ENCODE measurements at places on chromosomes 12 and 14.

GRCh38 chr12:94817695-94818075 lies 167.3 kb upstream of the TMCC3 start:
- no peak for DNase-seq

- DNase-seq = no peak
Observed at GRCh38 chr14:76784266-76784874, 23.1 kb downstream of the VASH1 start.

DNA sequence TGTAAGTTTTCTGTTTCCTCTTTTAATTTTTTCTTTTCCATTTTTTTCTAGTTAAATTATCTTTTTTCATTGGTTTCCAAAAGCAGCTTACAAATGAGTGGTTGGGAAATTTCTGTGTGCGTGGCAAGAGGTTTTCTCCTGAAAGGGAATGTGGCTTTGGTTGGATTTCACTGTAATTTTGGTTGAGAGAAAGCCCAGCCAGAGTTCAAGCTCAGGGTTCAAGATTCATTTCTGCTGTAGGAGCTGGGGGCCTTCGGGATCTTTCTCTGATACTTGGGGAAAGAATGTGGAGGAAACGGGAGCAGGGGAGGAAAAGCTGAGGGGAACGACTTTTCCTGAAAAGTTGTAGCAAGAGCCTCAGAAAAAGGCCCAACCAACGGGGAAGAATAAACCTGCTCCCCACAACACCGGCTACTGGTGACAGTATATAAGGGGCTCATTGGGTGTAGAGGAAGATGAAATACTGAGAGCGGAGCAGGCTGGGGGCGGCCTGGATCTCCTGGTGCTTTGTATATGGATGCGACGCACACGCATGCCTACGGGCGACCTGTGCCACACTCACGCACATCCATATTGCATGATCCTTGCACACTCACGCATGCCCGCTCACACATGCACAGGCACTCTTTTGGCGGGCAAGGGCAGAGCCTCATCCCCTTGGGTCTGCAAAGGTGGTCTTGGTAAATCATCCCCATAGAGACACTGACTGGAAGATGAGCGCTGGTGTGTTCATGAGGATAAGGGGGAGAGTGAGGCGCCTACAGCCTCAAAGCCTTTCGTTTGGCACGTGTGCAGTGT lies 1.9 kb downstream of the HOXC10 start:
- no peak for DNase-seq

DNA sequence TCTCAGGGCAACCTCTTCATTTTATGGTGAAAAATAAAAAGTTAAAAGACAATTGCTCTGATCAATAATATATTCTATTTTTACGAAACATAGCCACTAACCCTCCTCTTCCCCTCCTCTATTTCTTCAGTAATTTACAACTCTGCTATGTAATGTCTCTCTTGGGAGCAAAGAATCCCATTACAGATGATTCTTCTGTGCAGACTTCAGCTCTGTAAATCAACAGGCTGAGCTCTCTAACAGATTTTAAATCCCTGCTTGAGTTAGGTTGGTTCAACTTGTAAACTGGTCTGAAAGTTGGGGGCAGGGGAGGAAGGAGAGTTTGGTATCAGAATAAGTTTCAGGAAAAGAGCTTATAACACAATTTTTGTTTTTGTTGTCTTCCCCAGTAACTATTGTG lies 151.0 kb downstream of the SLC25A21 start:
- DNase-seq = no peak

GRCh38 chr12:52351196-52352059 lies 15.9 kb downstream of the KRT85 start:
- DNase-seq = no peak

DNA sequence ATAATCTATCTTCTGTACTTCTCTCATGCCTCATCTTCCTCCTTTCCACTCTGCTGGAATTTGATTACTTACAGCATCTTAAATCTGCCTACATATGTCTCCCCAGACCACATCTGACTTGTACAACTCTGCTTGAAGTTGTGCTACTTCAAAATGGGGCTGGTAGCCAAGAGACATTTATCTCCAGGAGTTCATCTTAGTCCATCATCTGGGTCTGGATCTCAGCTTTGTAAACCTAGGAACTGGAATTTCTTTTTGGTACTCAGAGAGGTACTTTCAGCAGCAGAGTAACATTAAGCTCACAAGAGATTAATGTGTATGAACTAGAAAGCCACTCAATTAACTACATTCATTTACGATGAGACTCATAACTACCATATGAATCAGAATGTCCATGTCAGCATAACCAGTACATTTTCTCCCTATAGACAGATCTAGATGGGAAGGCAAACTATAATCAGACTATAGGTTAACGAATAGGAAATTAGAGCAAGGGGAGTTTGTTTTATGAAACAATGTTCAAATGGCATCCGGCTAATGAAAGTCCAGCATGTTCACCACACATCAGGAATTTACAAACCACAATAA lies 178.8 kb downstream of the CEP128 start:
- no peak for DNase-seq

GRCh38 chr12:54060975-54061778 lies 7.5 kb downstream of the HOXC4 start:
- DNase-seq = no peak

DNA sequence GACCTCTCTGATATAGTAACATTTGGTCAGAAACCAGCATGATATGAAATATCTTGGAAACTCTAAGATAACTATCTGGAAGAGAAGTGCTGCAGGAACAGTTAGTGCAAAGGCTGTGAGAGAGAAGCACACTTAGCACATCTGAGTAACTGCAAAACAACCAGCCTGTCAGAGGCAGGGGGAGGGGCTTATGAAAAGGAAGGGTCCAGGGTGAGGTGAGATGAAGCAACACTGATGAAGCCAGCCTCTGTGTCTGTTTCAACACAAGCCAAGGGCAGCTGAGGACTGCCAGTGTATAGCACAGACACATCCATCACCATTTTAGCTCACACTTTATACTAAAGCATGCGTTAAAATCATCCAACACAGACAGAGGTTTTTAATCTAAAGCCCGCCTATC lies 37.4 kb upstream of the OVCH1 start:
- peak; percentile 5 for DNase-seq

DNA sequence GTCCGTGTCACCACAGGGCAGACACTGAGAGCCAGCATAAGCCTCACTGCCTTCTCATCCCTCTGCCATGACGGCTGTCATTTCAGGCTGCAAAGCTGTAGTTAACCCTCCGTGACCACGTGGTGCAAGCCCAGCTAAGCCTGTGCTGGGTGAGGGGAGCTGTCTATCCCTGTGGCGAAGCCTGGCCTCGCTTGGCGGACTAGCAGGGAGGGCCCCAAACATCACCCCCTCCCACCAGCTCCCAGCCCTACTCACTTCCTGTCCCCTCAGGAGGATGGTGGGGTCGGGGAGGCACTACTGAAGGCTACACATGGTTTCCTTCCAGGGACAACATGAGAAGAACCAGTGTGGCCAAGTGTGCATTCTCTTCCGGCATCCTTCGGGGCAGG lies 88.2 kb downstream of the CHGA start:
- no peak for DNase-seq

- DNase-seq = peak; percentile 41
Observed at GRCh38 chr12:120741476-120742421, 16.1 kb downstream of the ACADS start.

GRCh38 chr14:92956961-92957360 lies 34.0 kb downstream of the CHGA start:
- DNase-seq = no peak

DNA sequence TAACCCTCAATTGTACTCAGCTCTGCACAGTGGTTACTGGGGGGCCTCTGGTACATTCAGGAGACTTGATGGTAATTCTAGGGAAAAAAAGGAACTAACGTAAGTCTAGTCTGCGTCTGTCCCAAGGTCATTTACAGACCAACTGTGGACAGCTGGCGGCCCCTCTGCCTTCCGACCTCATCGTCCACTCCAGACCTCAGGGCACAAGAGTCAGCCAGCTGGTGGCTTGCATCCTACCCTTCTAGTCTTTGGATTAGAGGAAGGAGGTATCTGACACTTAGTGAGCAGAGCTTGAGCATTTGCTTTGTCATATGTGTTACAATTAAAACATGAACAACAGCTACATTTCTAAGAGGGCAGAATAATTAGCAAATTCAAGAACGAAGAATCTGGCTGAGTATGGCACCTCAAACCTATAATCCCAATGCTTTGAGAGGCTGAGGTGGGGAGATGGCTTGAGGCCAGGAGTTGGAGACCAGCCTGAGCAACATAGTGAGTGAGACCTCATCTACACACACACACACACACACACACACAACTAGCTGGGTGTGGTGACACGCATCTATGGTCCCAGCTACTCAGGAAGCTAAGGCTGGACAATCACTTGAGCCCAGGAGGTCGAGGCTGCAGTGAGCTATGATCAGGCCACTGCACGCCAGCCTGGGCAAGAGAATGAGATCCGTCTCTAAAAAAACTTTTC lies 36.5 kb downstream of the SSH1 start:
- DNase-seq = no peak

DNA sequence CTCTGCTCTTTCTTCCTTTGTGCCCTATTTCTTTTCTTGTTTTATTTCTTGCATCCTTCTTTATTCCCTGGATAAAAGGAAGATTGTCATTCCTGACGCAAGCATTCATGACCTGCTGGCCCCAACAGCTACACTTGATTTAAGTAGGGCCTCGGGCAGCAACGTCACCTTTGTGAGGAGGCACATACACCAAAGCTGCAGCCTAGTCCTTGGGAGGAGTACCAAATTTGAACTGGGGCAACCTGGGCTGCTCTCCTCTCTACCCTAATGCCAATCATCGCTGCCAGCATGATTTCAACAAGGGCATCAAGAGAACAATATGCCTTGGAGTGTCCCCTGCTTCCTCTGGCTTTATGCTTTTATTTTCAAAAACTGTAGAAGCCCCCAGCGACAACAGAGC lies 76.4 kb downstream of the C12orf50 start:
- DNase-seq = no peak

DNA sequence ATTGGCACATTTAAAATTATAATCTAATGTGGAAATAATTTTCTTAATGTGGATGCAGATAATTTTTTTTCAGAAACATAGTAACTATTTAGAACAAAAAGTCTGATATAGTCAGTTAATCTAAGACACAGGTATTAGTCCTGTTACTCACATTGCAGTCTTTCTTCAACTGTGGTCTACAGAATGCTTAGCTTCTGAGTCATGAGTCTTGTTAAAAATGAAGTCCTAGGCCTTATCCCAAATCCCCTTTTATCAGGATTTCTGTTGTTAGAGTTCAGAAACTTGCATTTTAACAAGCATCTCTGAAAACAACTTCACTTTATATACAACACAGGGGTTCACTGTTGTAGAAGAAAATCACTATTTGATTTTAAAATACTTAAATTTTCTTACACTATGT lies 112.2 kb downstream of the SLC16A7 start:
- DNase-seq = no peak

GRCh38 chr12:48787791-48788523 lies 932 bp downstream of the ADCY6 start:
- no peak for DNase-seq

- DNase-seq = no peak
Observed at GRCh38 chr14:104545942-104546501, 33.5 kb upstream of the C14orf180 start.

- no peak for DNase-seq
Observed at GRCh38 chr14:20556500-20557211, 4.2 kb downstream of the RNASE9 start.

- DNase-seq = no peak
Observed at GRCh38 chr12:109525279-109525585, 47.8 kb downstream of the UBE3B start.

GRCh38 chr12:85603556-85603955 lies 232.7 kb downstream of the RASSF9 start:
- DNase-seq = no peak

DNA sequence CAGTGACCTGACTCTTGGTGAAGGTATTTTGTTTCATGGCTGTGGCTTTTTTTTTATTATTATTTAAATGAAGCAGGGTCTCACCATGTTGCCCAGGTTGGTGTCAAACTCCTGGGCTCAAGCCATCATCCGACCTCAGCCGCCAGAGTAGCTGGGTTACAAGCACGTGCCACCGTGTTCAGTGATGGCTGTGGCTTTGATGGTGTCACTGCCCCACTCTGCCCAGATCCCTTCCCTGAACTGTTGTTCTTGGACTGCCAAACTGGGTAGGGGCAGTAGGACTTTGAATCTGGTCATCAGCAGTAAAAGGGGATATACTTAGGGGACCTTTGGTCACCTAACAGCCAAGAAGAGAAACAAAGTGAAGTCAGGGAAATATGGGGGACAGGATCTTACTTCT lies 19.4 kb downstream of the B4GALNT3 start:
- no peak for DNase-seq

GRCh38 chr14:99677231-99678140 lies 6.6 kb upstream of the CYP46A1 start:
- no peak for DNase-seq

GRCh38 chr12:110084314-110085015 lies 36.1 kb upstream of the C12orf76 start:
- no peak for DNase-seq

GRCh38 chr14:69877492-69877891 lies 1.7 kb upstream of the SMOC1 start:
- no peak for DNase-seq

- DNase-seq = no peak
Observed at GRCh38 chr12:89454080-89454848, 70.3 kb downstream of the GALNT4 start.

- no peak for DNase-seq
Observed at GRCh38 chr14:37275963-37276362, 78.2 kb downstream of the MIPOL1 start.

GRCh38 chr12:116906285-116906684 lies 4.5 kb upstream of the FBXW8 start:
- DNase-seq = no peak

DNA sequence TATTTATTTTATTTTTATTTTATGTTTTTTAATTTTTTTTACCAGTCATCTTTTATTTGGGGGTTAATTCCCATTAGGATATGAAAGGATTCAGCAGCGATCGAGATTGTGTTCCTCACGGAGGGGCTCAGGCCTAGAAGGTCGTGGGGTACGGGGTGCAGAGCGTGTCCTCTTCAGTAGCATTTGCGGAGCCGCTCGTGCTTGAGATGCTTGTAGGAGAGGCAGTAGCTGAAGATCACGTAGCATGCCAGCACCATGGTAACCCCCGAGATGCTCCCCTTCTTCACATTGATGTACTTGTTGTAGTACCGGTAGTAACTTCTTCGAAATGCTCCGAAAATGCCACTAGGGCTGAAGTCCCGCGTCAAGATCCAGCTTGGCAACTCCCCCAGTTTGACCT lies 40.5 kb upstream of the PLEKHG6 start:
- no peak for DNase-seq

DNA sequence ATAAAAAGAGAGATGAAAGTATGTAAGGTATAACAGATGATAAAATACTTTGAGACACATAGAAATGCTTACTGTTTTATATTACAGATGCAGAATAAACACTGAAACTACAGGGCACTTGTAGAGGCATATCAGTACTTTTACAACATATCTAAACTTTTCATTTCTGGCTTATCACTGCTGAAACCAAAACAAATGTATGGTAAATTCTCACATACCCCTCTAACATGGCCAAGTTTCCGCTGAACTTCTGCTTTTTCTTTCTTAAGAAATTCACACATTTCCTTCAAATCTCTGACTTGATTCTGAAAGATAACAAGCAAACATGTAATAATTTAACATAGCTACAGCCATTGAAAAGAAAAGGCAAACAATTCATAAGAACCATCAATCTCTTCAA lies 33.3 kb upstream of the C12orf50 start:
- DNase-seq = no peak

Measured in HepG2 (cell line).